ENCODE measurements at places on chromosomes 6 and 20.
A peak's percentile ranks its signal among the peaks of the same experiment; 100 is the strongest.

DNA sequence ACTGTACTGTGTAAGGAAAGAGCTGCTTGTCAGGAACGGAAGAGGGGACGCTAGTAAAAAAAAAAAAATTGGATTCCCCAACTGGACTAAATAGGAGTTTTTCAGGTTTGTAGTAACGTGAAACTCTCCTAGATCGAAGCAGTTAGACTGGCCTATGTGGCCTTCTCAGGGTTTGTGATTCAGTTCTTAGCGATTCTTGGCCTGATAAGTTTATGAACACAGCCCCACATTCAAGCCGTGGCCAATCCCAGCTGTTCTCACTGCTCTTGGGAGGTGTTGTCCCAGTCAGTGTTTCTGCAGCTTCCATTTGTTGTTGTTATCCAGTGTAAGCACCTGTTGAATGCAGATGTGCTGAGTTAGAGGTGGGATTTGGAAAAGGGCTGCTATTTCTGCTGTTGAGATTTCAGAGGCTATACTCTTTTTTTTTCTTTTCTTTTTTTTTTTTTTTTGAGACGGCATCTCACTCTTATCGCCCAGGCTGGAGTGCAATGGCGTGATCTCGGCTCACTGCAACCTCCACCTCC lies 29.7 kb downstream of the TAF8 start:
- no peak for DNase-seq

DNA sequence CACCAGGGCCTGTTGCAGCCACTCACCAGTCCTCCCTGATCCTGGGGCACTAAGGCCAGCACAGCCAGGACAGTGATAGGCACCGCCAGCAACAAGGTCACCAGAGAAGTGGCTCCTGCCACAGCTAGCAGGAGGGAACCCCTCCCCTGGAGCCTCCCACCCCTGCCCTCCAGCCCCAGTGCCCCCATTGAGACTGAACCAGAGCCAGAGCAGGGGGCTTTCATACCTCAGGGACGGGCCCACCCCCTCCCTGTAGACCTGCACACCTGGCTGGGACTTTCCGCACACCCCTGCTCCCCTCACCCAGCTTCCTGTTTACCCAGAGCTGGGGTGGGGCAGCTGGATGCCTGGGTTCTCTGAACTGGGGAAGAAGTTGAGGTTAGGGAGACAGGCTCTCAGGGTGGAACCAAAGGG lies at the start of gene LTB:
TSS of gene LTB (minus strand) at position 195 of the 414 bp plus-strand sequence. CDS start at position 188, 7 bp downstream.
- DNase-seq, result no peak

DNA sequence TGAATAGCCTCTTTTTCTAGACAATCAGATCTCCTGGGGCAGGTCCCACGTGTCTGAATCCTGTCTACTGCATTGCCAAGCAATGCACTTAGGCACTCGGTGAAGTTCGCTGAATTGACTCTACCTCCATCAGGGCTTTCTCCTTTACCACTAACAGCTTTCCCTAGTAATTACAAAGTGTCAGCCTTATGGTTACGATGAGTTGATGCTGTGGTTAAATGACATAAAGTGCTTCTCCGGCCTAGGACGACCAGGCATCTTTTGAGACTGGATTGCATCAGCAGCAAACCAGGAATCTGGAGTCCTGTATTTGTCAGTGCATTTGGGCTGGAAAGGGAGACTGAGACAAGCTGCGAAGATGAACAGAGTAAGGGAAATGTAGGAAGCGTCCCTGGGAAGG lies 21.5 kb downstream of the NOX3 start:
- DNase-seq, result no peak

- peak; percentile 69 for DNase-seq
These were observed 1.3 kb upstream of the LRRC1 start for GRCh38 chr6:53793318-53794136.

DNA sequence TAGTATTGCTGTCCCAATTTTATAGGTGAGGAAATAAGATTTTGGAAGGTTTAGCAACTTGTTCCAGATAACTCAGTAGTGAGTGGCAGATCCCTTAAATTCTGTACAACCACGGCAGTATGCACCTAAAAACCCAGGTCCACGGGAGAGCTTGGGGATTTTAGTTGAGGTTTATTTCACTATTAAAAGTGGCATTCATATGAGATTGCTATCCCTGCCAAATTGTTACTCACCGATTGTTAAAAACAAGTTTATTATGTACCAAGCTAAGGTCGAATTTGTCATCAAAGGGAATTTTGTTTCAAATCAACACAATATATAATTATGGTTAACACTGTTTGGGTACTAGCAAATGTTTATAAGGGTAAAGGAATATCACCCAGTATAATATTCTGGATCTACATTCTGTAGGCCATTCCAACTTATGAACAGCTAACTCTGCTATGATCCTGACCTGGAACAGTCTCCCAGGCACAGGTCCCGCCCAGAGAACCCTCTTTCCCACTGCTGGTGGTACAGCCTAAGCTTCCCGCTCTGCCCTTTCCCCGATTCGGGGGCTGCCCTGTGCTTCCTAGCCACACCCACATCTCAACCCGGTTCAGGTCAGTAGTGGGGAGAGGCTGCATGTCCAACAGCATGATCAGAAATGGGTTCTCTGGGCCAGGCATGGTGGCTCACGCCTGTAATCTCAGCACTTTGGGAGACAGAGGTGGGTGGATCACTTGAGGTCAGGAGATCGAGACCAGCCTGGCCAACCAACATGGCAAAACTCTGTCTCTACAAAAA lies 24.9 kb downstream of the GPLD1 start:
- no peak for DNase-seq

All from GM23338 (cell line).